Osteocyte (in vitro differentiated cells): ENCODE measurements at places on chromosomes 5 and 9. TPM values are rescaled to one million over a fixed set of nuclear protein-coding genes. Genes with fewer than 3 reads are reported as not detected.

DNA sequence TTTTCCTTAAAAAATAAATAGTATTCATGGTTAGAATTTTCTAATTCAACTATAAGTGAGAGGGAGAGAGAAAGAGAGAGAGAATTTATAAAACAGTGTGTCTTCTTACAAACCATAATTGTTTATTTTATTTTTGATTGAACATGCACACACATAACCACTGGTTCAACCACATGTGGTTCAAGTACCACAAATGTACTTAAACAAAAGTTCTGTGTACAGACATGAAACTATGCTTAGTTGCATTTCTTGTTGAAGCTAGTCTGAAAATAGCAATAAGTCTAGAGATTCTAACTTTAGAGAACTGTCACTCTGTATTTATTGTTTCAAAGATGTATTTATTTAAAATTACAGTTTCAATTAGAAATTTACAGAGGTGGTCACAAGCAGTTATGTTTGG is 130.6 kb upstream of the PDE4D start:
- no peak overlapping the region for H3K4me3 ChIP-seq
- peaks cover 4% of the 10 kb centered on the region for H3K27me3 ChIP-seq
- DNase-seq, result no peak
- no peaks in the 10 kb centered on the region for H3K36me3 ChIP-seq
- H3K4me1 ChIP-seq, result no peaks in the 10 kb centered on the region
- no peak overlapping the region for H3K27ac ChIP-seq

GRCh38 chr5:4086081-4086480 is 490.4 kb downstream of the IRX1 start:
- H3K27me3 ChIP-seq, result no peaks in the 10 kb centered on the region
- H3K4me1 ChIP-seq, result no peaks in the 10 kb centered on the region
- no peaks in the 10 kb centered on the region for H3K36me3 ChIP-seq
- no peak overlapping the region for H3K27ac ChIP-seq
- no peak overlapping the region for H3K4me3 ChIP-seq

GRCh38 chr5:38341641-38342040 is 83.3 kb downstream of the EGFLAM start:
- H3K27ac ChIP-seq, result no peak overlapping the region
- H3K27me3 ChIP-seq, result peaks cover 22% of the 10 kb centered on the region
- DNase-seq, result no peak
- H3K4me1 ChIP-seq, result no peaks in the 10 kb centered on the region
- H3K36me3 ChIP-seq, result no peaks in the 10 kb centered on the region

DNA sequence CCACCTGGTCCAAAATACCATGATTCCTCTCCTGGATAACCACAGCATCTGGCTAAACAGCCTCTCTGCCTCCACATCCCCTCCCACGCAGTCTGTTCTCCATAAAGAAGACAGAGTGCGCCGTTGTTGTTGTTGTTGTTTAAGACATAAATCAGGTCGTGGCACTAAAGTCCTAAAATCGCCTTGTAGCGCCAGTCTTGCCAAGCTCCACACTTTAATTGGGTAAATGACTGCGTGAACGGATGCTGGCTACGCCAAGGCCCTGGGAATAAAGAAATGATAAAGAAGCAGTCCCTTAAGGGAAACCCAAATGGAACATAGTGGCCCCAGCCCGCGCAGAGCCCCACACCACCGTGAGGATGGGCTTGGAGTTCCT is 364 bp upstream of the SFXN1 start:
- no peak for DNase-seq
- H3K27me3 ChIP-seq, result peaks cover 26% of the 10 kb centered on the region

DNA sequence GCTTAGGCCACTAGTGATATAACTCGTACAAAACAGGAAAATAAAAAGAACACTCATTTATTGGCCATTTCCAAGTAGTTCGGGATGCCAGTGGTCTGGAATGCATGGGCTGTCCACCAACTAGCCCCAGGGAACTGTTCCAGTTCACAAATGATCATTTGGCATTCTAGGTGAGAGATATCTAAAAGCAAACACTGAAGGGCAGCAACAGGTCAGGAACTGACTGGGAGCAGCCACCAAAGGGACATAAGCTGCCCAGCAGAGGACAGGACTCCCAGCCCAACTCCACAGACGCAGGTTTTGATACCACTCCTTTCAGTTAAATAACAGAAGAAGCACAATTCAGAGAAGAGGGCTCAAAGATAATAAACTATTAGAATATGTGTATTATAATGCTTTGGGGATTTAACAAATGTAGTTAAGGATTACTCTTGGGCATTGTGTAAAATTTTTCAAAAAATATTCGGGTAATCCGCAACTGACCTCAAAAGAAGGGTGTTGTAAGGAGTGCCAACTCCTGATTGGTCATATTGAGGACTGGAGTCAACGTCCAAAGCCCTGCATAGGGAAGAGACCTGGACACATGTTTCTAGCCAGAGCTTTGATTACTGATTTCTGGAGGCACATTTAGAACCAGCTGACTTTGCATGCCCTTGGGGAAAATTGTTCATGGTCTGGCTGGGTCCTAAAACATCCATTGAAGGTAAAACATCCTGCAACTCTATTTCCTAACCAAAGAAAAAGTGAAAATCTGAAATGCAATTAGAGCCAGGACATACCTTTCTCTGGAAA is 320.0 kb downstream of the DNAH5 start:
- no peak for DNase-seq
- H3K36me3 ChIP-seq, result no peaks in the 10 kb centered on the region
- no peak overlapping the region for H3K27ac ChIP-seq
- H3K4me3 ChIP-seq, result no peak overlapping the region
- peaks cover 2% of the 10 kb centered on the region for H3K27me3 ChIP-seq

- peaks cover 25% of the 10 kb centered on the region for H3K27me3 ChIP-seq
- H3K4me1 ChIP-seq, result peaks cover 2% of the 10 kb centered on the region
- no peak for DNase-seq
- H3K36me3 ChIP-seq, result no peaks in the 10 kb centered on the region
- no peak overlapping the region for H3K4me3 ChIP-seq
- no peak overlapping the region for H3K27ac ChIP-seq
These were observed 79.3 kb upstream of the TBC1D2 start for GRCh38 chr9:98334796-98335195.

DNA sequence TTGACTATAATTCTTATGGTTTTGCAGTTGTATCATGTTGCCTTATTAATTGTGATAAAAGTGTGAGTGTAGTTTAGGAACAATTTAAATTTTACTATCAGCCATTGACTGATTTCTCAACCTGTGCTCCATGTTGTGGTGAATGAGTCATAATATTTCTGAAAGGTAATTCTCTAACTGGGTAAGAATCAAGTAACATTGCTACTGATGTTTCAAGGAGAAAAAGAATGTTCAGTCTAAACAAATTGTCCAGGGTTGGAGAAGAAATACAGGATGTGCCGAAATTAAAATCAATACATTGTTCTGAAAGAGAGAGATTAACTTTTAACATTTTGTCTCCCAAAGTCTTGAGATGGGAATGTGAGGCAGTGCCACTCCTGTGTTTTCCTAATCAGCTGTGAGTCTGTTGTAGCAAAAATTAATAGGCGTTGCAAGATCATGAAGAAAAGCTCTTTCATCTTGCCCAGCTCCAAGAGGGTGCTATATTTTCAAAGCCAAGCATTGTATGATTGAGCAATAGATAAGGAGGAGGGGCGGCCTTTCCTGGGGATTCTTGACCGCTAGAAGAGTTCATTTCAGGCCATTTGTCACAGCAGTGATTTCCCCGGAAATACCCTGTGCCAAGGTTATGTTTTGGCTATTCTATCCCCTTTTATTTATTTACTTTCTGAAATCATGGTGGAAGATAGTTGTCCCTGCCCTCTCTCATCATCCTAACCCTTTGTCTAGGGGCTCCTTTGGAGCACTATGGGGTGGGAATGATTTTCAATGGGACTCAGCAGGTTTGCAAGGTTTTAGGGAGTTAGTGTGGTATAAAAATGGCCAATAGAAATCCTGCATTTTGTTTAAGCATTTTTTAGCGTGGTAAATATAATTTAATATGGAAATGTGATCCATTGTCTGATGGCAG is 151.6 kb downstream of the FOCAD start:
- peaks cover 19% of the 10 kb centered on the region for H3K36me3 ChIP-seq
- peaks cover 28% of the 10 kb centered on the region for H3K4me1 ChIP-seq

DNA sequence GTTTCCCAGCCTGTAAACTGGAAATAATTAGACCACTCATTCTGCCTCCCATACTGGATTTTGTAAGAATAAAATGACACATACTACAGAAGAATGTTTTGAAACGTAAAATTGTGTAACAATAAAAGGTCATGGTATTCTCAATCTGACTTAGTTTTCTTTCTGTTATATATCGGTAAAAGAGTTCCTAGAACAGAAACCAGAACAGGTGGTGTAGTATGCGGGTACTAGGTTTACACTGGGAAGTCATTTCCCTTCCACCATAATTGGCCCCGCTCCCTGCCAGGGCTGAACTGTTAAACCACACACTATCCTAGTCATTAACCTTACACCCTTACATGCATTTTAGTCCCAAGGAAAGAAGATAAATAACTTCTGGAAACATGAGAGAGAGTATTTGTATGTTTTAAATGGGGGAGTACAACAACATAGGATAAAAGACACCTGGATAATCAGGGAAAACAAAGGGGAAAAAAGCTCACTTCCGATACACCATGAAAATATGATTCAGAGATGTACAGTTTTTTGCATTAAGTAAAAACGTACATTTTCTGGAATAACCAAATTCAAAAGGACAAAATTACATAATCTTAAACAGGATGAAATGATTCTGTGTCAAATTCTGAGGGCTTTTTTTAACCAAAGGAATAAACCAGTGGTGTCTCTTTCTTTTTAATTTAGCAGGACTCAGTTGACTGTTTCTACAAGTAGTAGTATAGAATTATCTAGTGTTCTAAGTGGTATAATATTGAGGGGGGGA is 199.7 kb downstream of the GLIS3 start:
- H3K36me3 ChIP-seq, result no peaks in the 10 kb centered on the region
- H3K4me3 ChIP-seq, result no peak overlapping the region
- peaks cover 49% of the 10 kb centered on the region for H3K4me1 ChIP-seq

GRCh38 chr5:72221541-72221940 is 98.5 kb downstream of the MRPS27 start:
- peaks cover 64% of the 10 kb centered on the region for H3K36me3 ChIP-seq
- H3K4me1 ChIP-seq, result peaks cover 23% of the 10 kb centered on the region
- no peak overlapping the region for H3K27ac ChIP-seq
- no peak for DNase-seq
- no peak overlapping the region for H3K4me3 ChIP-seq
- no peaks in the 10 kb centered on the region for H3K27me3 ChIP-seq

The MCIDAS gene
- total RNA-seq, result not detected in 2 replicates

The PLCXD3 gene
- not detected in 2 replicates for total RNA-seq

DNA sequence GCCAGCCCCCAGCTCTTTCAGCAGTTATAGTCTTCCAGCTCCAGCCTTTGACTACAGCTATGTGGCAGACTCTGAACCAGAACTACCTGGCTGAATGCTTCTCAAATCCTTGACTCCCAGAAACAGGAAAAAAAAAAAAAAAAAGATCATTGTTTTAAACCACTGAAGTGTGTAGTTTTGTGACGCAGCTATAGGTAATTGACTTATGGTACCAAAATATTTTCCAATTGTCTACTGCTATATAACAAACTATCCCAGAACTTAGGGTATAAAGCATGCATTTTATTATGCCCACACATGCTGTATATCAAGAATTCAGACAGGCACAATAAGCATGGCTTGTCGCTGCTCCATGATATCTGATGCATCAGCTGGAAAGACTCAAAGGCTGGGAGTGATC is 127.1 kb upstream of the POC5 start:
- DNase-seq, result no peak
- H3K4me3 ChIP-seq, result no peak overlapping the region
- H3K27me3 ChIP-seq, result peaks cover 13% of the 10 kb centered on the region
- H3K36me3 ChIP-seq, result no peaks in the 10 kb centered on the region

GRCh38 chr5:81631124-81631523 is 119.8 kb downstream of the SSBP2 start:
- H3K4me3 ChIP-seq, result no peak overlapping the region
- H3K27ac ChIP-seq, result no peak overlapping the region
- no peaks in the 10 kb centered on the region for H3K27me3 ChIP-seq

The PLAC8L1 gene
- total RNA-seq, result 1.4 and 2.1 TPM in 2 replicates

The PCDHA9 gene
- total RNA-seq, result 1.7 and 1.8 TPM in 2 replicates

- H3K4me1 ChIP-seq, result peaks cover 36% of the 10 kb centered on the region
- H3K4me3 ChIP-seq, result peak overlapping the region; percentile 67
- H3K27me3 ChIP-seq, result no peaks in the 10 kb centered on the region
- H3K36me3 ChIP-seq, result no peaks in the 10 kb centered on the region
- H3K27ac ChIP-seq, result peak overlapping the region; percentile 77
- no peak for DNase-seq
These were observed 247.1 kb upstream of the ANKRD55 start for GRCh38 chr5:56480078-56480704.

The PGM5 gene
- not detected in 2 replicates for total RNA-seq

DNA sequence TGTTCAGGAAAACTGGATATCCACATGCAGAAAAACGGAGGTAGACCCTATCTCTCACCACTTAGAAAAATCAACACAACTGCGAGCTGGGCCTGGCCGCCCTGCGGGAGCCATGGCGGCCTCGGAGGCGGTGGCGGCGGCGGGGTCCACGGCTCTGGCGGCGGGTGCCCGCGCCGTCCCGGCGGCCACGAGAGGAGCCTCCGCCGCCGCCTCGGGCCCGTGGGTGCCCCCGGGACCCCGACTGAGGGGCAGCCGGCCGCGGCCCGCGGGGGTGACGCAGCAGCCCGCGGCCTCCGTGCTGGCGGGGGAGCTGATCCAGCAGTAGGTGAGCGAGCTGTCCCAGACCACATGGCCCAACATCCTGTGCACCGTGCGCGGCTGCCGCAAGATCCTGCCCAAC is 25.3 kb downstream of the FANCC start:
- H3K4me3 ChIP-seq, result no peak overlapping the region
- no peak overlapping the region for H3K27ac ChIP-seq
- peaks cover 2% of the 10 kb centered on the region for H3K36me3 ChIP-seq

DNA sequence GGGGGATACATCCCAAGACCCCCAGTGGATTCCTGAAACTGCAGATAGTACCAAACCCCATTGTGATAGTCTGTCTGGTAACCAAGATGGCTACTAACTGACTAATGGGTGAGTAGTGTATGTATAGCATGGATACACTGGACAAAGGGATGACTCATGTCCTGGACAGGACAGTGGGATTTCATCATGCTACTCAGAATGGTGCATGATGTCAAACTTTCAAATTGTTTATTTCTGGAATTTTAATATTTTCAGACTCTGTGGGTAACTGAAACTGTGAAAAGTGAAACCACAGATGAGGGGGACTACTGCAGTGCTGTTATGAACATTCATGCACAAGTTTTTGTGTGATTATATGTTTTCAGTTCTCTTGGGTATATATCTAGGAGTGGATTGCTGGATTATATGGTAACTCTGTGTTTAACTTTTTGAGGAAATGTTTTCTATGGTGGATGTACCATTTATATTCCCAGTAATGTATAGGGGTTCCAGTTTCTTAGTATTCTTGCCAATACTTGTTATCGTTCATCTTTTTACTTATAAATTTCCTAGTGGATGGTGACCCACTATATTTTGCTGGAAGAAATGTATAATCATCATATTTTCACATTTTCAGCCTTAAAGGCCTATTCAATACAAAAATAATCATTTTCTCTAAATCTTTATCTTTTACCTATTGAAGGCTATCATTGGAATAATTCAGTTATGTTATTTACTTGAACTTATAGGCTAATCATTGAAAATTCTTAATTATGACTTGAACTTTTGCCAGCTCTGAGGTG is 140.9 kb downstream of the NR3C1 start:
- no peak overlapping the region for H3K4me3 ChIP-seq
- H3K4me1 ChIP-seq, result peaks cover 7% of the 10 kb centered on the region
- no peak for DNase-seq

The STPG3 gene
- total RNA-seq, result 0.50 and 0.78 TPM in 2 replicates
